ENCODE measurements at places on chromosomes 7 and 10.

DNA sequence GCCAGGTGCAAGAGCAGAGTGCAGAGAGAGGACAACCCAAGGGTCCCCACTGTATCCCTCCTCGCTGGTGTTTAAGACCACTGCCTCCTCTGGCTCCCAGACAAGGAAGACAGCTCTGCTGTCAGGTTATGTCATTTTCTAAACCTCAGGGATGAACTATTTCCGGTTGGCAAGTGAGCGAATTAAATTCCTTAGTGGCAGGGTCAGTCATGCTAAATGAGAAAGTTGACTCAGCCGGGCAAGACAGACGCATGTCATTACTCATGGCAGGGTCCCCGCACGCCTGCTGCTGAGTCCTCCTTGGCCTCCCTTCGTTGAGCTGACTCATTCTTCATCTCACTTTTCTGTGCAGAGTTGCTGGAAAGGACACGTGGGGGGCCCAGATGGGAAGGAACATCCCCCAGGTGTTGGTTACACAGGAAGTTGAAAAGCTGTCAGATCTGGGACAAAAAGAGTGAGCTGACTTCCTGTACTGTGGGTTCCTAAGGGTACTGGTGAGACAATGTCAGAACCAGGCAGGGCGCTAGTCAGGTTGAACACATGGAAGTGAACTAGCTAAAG lies 47.1 kb upstream of the UCN3 start:
- no peak for DNase-seq

GRCh38 chr10:60870803-60871202 lies 73.2 kb downstream of the RHOBTB1 start:
- DNase-seq: no peak

GRCh38 chr10:129627442-129627841 lies 160.4 kb downstream of the MGMT start:
- no peak for DNase-seq

DNA sequence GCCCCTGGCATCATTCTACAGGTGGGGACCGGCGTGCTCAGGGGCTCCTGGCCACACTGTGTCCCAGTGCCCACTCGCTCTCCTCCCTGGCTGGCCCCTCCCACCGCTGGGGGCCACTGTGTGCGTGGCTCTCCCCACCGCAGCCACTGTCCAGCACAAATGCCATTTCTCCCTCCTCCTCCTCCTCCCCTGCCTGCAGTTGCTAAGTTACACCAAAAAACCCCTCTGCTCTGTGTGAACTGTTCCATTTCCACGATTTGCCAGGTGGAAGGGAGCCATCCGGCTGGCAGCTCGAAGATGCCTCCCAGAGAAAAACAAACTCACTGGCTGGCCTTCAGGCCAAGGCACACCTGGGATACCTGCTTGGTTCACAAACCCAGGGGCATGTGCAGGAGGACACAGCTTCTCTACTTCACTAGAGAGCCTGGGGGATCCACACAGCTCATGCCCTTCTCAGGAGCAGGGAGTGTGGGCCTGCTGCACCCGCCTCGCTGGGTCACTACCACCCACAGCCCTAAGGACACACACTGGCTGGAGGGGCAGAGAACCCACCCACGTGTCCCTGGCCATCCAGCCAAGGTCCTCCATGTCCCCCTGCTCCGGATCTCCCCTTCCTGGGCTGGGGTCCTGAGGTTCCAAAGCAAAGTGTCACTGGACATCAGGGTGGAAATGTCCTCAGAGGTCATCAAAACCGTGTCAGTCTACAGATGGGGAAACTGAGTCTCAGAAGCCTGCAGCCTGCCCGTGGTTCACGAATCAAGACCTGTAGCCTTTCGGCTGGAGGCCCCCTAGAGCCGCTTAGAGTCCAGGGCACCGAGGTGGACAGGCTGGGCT lies 1.7 kb downstream of the RASGEF1A start:
- DNase-seq: no peak

DNA sequence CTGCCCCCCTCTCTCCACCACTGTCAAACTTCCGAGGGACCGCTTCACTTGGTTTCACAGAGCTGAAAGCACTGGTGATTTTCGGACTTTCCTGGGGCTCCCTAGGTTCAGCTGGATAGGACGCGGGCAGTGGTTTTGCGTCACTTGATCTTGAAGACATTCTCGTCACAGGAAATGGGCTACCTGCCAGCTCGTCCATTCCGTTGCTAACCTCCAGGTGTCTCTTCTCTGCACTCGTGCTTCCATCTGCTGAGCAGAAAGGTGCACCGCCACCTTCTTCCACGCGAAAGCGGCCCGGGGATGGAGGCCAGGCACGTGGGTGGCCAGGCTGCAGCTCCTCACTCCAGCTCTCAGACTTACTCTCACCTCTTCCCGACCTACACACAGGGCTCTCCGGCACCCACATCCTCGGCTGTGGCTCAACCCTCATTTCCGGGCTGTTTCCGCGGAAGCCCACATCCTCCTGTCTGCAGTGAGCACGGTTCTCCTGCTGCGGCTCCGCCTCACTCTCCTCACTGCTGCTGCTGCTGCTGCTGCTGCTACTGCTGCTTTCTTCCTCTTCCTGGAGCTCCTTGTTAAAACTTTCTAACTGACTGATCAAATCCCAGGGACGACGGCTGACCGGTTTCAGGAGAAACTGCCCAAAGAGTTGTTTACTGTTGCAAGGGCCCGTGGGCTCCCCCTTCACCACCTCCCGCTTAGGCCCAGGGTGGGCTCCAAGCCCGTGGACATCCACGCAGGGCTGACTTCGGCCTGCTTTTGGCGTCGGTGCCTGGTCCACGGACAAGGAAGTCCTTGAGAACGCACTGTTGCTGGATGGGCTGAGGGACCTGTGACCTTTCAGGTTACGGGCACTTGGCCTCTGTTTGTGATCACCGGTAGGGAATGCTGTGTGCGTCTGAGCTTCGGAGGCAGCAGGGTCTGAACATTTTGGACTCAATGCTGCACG lies 32.1 kb downstream of the JCAD start:
- DNase-seq: peak; percentile 72

- no peak for DNase-seq
Measured at GRCh38 chr7:77475181-77475580, 59.0 kb upstream of the GSAP start.

DNA sequence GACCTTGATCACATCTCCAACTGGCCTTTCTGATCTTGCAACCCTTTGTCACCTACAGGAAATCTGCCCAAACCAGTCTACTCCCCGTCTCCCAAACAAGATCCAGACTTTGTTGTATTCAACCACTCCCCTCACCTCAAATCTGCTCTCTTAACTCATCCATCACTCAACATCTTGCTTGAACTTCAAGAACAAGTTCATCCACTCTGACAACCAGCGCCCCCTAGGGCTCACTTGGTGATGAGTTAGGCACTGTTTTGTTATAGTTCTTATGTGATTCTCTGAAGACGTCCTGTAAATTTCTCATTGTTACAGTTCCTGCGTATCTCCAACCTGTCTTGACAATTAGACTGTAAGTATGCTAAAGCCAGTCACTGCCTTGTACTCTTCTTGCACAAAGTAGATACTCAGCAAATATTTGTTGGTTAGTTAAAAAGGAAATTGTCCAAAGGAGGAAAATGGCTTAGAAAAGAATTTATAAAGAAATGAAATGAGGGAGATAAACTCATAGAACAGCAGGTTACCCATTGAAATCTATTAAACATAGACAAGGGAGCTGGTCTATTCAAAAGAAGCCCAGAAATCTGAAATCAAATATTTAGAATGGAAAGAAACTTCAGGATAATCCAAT lies 5.3 kb downstream of the FRMD4A start:
- DNase-seq: peak; percentile 40

DNA sequence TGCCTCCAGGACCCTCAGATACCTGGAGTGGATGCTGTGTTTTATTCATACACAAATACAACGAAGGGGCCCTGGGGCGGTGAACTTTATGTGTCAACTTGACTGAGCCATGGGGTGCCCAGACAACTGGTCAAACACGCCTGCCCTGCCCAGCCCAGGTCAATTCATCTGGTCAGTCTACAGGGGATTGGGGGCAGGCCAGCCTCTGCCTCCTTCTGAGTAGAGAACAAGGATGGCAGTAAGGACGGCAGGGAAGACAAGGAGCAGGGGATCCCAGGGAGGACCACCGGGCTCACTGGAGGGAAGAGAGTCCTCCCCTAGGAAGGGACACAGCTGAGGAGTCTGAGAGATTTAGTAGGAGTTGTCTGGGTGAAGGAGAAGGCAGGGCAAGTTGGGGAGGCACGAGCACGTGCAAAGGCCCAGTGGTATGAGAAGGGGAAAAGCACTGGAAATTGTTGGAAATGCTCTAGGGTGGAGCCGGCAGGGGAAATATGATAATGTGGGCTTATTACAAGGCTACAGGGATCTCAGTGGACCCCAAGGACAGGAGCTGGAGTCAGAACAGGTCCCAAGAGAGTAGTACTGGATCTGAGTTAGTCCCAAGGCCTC lies 63.4 kb downstream of the MYL10 start:
- DNase-seq: no peak

DNA sequence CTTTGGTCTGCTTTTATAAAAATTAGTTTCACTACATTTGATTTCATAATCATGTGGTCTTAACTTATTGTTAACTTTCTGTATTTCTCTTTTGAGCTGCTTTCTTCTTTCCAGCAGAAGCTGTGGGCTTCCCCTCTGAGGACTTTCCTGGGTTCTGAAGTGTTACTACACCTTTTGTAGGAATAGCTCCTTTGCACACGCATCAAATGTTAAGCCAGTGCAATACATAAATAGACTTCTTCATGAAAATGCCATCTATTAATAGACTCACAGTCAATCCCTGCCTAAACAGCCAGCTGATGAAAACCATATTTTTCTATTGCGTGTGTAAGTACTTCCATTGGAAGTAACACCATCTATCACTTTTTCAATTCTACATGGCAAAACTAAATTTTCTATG lies 1.5 kb downstream of the ABCB4 start:
- no peak for DNase-seq

- DNase-seq: no peak
Measured at GRCh38 chr7:106071356-106071998, 40.6 kb downstream of the SYPL1 start.

DNA sequence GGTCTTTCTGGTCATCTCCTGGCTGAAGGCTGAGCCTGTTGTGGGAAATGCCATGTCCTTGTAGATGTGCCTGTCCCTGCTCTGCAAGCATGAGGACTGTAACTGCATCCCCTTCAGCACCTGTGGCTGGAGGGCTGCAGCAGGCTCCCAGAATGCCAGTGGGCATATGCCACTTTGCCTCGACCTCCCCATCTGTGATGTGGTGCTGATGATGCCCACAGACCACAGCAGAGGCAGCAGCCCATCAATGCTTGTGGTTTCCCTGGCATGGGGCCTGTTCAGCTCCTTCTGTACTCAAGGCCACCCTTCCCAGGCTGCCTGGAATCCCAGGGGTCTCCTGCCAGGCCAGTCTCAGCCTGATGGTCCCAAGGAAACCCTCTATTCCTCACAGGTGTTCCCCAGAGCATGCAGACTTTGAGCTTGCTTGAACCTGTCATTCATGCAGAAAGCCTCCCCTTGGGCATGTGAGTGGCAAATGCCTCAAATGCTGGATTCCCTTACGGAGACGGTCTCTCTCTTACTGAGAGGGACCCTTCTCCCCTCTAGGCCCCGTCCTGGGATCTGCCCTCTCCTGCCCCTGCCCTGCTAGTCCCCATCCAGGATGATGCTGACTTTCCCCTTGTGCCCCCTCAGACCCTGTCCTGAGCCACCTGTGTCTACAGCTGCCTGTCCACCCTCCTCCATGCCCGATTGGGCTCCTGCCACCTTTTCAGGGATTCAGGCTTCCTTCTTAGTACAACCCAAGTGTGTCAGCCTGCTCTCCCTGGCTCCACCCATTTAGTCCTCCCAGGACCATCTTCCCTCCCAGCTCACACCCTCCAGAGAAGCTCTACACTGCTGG lies 50.9 kb upstream of the ANTXRL start:
- no peak for DNase-seq

GRCh38 chr10:124676416-124677062 lies 67.6 kb downstream of the FAM53B start:
- DNase-seq: no peak

DNA sequence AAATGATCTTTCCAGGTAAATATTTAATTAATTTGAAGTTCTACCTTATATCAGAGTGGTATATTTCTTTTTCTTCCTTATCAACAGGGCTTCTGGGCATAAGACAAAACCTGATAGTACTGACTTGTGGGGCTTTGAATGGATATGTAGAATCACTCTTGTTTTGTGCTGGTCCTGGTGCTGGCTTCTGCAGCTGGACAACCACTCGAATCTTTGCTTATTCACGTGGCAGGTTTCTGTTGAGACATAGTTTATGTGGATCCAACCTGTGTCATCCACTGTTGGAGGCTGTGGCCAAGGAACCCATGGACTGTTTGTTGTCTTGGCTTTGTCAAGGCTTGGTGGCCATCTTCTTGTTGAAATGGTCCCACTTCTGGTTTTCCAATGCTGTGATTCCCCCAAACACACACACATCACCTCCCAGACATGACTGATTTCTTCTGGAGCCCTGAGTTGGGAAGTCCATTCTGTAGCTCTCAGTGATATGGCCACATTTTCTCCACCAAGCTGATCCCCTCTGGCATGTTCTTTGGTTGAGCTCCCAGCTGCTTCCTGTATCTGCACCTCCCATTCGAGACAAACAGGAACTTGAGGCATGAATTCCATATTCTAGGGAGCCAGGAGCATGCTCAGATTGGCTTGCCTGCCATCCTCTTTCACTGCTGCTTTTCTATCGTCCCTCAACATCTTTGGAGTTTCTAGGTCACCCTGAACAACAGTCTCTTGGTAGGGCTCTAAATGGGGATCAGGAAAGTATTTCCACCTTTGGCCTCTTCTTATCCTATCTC lies 19.5 kb downstream of the TAS2R41 start:
- DNase-seq: no peak

DNA sequence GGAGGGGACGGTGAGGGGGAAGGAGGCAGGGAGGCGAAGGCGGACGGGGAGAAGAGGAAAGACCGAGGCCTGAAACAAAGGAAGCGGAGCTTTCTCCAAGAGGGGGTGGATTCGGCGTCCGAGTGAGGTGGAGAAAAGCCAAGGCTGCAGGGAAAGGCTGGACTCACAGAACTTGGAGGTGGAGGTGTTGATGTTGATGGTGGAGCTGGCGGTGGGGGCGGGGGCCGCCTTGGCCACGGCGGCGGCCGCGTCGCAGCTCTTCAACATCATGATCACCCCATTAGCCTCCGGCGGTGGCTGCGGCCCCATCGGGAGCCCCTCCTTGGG lies 578 bp downstream of the CACUL1 start:
- no peak for DNase-seq

DNA sequence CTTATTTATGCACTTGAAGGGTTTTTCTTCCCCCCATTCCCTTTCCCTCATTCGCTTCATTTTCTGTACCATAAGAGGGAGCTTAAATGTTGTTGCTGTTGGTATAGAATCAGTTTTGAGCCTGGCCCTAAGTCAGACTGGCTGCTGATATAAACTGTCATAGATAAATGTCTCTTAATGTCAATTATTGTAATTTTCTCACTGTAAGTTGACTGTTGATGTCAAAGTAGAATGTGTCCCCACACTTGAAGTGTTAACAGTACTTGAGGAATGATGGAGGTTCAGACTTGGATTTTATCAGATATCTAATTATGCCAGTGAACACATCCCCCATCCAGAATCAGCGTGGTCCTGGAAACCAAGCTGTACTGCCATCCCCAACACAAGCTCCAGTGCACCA lies 87.8 kb downstream of the PRR15 start:
- DNase-seq: no peak

DNA sequence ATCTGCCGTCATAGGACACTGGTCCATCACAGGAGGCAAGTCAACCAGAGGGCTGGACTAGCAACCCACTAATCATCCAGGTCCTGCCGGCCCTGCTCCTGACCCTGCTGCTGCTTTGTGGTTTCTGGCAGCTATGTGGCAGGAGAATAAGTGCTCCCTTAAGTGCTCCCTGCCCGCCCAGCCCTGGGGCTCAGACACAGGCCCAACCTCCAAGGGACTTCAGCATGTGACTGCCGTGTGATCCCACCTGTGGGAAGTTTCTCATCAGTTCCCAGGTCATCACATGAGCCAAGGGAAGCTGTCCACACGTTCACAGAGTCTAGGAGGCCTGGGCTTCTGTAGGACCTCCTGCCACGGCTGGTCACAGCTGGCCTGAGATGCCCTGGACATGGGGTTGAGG lies 34.2 kb upstream of the ZNF488 start:
- no peak for DNase-seq

All from left cardiac atrium (tissue), 4 donors.